HS-5 (cell line): ENCODE measurements at places on chromosomes 6 and 20.

DNA sequence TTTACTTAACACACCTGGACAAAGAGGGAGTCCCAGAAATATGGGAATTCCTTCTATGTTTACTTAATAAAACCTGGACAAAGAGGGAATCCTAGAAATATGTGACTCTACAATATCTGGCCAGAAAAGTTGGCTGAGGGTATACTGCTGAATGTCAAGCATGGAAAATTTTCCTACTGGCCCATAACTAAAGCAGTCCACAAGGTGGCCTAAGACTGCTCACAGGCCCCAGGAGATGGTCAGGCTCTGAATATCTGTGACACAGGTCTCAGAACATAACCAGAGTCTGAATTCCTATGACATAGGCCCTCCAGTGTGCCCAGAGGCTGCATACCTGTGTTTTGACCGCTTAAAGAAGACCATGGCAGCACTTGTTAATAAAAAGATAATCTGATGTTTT lies 578.2 kb upstream of the NRSN1 start:
- DNase-seq: no peak

DNA sequence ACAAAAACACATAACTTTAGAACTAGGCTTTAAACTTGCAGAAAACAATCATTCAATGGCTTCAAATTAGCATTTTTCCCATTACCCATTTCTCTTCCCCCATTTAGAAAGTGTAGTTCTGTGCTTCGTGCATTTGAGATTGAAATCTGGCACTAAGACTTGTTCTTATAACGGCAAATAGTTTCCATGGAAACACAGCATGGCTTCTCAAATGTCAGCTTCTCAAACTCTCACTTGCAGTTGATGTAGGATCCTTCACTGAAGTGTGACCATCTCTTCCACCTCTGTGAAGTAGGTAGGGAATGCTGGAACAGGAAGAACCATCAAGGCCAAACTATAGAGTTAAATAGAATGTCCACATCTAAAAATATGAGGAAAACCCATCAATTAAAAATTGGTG lies 52.2 kb downstream of the MANEA start:
- DNase-seq: no peak

- no peak for DNase-seq
These were observed 52.1 kb downstream of the TENT5A start for GRCh38 chr6:81700414-81700813.

DNA sequence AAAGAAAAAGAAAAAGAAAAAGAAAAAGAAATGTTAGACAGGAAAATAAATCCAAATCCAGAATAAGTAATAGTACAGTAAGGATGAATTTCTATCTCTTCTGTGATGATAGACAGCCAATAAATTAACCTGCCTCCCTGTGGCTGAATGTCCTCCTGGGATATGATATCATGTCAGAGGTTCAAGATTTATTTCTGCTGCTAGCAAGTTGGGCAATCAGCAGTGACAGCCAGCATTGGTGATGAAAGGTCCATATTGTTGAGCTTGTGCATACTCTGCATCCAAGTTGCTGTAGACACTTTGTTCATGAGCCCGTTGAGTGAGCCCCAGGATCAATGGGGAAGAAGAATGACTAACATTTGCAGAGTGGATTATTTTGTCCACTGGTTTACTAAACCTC lies 44.9 kb upstream of the CEP85L start:
- DNase-seq: no peak

DNA sequence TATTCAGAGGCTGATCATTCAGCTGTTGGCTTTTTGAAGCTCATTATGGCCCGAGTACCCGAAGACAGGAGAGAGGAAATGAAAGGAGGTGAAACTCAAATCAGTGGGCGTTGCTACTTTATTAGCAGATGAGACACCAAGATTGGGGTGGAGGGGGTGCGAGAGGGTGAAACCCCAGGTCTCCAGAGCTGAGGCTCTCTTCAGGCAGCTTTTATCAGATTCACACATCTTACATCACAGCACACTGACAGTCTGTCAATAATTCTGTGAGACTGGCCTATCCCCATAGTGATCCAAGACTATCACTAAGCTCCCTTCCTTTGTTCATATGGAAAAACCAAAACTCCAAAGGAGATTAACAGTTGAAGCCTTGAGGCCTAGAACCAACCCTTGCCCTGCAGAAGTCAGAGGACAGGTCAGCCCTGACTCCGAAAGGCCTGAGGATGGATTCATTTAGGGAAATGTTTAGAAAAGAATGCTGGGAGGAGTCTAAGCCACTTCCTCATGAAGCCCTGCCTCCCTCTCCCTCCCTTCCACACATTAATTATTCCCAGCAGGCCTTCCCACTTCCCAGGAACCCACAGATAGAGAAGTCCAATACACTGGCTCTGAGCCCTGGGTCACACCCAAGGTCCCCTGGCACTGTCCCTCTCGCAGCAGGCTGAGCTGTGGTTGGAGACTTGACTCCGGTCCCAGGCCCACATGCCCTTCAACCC lies 23.2 kb downstream of the TRERF1 start:
- no peak for DNase-seq

DNA sequence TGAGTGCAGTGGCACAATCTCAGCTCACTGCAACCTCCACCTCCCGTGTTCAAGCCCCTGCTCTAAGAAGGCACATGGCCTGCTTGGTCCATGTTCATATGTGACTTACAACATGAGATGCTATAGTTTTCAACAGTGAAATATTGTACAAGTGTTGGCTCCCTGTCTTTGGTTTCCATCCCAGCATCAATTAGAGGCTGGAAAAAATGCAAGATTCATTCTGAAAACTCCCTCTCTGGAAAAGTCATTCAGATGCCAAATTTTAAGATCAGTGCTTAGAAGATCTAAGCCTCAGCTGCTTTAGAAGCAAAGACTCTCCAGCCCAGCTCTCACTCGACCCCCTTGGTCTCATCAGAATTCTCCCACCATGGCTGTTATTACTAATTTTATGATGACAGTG lies 398.9 kb downstream of the KIF16B start:
- no peak for DNase-seq
